ENCODE measurements at places on chromosomes 3 and 15.

DNA sequence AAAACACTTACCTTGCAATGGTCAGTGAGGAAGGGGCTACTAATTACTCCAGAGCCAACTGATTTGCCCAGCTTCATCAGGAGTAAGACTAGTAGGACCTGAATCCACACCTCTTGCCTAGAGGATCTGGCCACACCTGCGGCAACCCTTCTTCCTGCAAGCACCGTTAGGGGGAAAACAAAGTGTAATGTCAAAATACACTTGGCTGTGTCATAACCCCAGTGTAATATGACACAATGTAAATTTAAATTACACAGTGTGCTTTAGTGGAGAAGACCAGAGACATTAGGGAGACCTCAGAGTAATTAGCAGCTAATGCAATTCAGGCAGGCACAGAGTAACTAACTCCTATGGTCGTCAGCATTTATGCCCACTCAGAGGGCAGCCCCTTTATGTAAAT is 308.5 kb upstream of the ARRDC4 start:
- DNase-seq: no peak

- peak; percentile 96 for DNase-seq
These were observed 462.3 kb upstream of the SGO1 start for GRCh38 chr3:20648294-20648693.

- DNase-seq: no peak
These were observed 72.8 kb downstream of the EOMES start for GRCh38 chr3:27649277-27649676.

DNA sequence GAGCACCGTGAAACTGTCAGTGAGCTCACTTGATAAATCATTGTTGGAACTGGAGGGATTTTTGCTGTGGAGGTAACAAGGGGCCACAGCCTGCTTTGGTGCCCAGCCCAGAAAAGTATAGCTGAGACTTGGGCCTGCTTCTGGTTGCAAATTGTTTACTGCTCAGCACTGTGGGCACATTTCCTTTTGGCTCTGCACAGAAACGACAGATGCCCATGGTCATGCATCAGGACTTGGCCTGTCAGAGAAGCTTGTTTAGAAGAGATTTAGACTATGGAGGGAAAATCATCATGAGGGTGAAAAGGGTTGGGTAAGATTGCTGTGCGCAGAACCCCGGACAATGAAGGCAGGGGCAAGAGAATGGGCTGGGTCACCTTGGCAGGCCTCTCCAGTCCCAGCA is 286.1 kb upstream of the CTNNB1 start:
- DNase-seq: no peak

DNA sequence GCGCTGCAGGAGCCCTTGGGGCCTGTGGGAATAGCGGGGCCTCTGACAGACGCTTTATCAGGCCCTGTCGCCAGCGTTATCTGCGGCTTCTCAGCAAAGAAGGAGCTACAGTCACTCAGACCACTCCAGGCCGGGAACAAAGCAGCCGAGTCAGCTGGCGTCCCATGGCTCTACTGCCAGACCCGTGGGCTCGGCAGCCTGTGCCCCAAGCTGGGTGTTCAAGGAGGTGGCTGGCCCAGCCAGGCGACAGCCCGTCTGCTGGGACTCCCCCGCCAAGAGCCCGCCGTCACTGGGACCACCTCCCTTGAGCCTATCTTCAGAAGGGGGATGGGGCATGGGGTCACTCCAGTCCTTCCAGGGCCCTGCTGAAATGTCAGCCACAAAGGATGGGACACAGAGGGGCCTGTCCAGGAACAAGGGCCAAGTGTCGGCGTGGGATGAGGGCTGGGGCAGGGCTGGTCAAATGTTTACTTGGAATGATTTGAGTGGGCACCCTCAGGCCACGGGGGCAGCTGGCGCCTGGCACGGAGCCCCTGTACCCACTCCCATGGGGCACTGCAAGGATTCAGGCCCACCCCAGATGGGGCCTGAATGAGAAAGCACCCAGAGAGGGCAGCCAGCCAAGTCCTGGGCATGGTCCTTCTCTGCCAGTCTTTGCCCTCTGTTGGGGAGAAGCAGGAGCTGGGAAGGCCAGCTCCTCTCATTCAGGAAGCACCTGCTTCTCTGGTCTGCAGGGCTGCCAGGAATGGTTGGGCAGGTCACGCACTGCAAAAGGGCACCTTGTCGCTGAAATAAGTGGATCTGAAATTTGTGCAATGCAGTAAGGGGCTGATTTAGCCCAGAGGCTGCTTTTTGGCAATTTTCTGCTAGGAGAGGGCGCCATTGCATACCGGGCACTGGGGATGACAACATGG is 148.3 kb downstream of the SMAD6 start:
- no peak for DNase-seq

DNA sequence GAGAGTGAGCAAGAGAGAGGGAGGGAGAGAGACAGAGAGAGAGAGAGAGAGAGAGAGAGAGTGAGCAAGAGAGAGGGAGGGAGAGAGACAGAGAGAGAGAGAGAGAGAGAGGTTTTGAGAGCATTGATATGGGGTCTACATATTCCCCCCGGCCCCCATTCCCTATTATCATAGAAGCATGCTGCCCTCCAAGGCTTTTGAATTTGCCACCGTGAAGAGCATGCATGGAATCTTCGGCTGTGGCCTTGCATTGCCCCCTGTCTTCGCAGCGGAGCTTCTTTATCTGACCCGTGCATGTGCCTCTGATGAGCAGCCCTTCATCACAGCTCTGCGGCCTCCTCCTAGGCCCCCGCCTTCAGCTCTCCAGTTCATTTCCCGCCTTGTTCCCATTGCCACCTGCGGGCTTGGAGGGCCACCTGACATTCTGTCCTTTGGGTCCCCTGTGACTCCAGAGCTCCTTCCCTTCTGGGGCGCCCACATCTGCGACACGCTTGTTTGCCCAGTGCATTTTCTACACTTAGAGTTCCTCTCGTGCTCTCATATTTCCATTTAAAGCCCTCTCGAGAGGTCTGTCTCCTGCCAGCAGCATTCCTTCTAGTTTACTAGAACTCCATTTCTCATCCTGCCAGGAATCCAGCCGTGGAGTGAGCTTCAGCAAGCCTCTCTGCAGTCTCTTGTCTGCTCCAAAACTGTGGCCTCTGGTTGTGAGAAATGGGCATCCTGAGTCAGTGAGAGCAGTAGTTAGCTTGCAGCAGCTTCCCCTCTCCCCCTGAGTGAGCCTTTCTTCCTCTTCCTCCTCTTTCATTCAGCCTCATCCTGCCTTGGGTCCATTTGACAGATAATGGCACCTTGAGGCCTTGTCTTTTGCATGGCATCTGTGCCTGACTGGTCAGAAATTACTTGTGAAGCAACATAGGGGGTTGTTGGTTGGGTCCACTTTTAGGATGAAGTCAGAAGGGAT is 25.3 kb downstream of the LPP start:
- peak; percentile 68 for DNase-seq
